ENCODE measurements at places on chromosomes 5 and 9.

DNA sequence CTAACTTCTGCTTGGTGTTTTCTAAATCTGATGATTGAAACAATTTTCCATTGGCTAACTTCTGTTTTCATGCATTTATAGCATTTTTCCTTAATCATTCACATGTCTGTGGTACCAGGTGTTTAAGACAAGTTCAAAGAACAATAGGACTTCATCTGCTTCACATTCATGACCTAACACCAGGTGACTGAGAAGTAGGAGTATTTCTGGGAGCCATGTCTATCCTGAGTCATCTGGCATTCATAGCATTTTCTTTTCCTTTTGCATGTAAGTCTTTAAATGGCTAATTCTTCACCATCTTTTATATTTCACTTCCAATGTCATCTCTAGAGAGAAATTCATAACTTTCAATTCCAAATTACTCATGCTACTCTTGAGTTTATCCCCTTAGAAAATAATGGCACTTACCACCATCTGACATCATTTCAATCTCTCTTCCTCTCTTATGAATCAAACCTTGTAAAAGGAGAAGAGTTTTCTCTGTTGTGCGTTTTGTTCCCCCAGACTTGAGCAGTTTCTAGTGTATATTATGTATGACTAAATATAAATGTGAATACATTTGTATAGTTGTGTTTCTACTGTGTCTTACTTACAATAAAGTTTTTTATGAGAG lies 1196.1 kb upstream of the CDH9 start:
- DNase-seq = no peak

- DNase-seq = no peak
Observed at GRCh38 chr5:2021484-2022176, 138.9 kb upstream of the IRX4 start.

GRCh38 chr9:79357616-79358015 lies 214.1 kb upstream of the TLE4 start:
- DNase-seq = no peak

- DNase-seq = no peak
Observed at GRCh38 chr5:20300110-20300509, 312.1 kb upstream of the CDH18 start.

DNA sequence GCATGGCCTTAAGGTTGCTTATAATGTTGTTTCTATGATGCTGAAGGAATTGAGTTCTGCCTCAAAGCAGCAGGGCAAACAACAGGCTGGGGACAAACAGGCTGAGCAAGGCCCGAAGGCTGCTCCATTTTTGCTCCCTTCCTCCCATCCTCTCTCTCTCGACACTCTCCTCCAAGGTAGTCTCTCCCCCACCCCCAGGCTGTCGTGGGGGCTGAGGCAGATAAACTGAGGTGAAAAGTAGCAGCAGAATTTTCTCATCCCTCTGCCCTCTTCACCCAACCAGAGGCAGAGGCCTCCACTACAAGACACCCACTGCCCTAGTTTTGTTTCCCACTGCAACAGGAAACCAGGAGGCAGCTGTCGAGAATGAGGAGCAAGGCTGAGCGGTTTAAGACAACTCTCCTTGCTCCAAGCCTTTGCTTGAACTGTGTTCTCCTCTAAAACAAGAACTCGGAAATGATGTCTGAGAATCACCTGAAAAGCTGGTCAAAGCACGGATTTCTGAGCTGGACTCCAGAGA lies 13.5 kb upstream of the GNA14 start:
- no peak for DNase-seq

- DNase-seq = no peak
Observed at GRCh38 chr9:134560206-134560605, 81.4 kb upstream of the COL5A1 start.

DNA sequence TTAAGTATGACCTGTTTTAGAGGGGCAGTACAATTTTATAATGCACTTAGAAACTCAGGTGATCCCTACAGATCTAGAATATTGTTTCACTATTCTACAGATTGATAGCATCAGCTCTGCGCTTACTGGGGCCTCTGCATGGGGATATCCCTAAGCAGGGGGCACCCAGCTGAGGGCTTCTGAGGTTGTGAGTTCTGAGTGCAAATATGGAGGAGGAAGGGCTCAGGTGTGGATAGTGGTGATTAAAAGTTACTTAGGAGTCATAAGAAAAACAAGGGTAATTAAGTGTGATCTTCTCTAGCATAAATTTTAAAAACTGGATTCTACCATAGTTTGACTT lies 274.4 kb downstream of the EFNA5 start:
- no peak for DNase-seq

DNA sequence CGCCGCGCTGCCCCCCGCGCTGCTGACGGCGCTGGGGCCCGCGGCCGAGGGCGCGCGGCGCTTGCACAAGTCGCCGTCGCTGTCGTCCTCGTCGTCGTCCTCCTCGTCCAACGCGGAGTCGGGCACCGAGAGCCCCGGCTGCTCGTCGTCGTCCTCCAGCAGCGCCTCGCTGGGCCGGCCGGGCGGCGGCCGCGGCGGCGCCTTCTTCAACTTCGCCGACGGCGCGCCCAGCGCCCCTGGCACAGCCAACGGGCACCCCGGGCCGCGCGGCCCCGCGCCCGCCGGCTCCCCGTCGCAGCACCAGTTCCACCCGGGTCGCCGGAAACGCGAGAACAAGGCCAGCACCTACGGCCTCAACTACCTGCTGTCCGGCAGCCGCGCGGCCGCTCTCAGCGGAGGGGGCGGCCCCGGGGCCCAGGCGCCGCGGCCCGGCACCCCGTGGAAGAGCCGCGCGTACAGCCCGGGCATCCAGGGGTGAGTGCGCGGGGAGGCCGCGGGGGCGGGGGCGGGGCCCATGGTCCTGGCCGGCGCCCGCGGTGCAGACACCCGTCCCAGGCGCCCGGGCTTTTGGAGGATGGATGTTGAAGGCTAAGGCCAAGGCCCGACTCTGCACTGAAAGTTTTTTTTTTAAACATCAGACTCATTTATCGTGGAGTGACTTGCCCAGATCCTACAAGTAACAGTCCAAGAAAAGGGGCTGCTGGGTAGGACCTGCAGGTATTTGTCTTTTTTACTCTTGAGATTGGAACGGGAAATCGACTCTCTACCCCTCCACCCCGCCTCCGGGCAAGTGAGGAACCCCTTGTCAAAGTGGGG lies 1.2 kb downstream of the TENT4A start:
- no peak for DNase-seq

GRCh38 chr9:124489222-124489621 lies 18.0 kb downstream of the NR5A1 start:
- DNase-seq = no peak

- DNase-seq = no peak
Observed at GRCh38 chr9:27117489-27118135, 8.6 kb downstream of the TEK start.

DNA sequence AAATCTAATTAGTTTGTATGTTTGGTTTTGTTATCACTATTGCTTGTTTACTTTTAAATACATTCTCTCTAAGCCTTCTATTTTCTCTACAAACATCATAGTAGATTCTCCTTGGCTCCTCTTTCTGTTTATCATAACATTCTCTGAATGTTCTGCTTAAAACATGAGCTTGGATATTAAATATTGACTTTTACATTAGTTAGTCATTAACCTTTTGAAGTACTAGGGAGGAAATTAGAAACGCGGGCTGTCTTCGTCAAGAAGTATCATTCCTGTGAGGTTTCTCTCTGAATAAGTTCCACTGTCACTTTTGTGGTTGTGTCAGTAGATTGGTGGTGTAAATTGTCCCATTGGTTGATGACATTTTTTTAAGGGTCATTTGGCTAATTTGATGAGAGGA lies 821.5 kb downstream of the EFNA5 start:
- no peak for DNase-seq

GRCh38 chr9:77834898-77835488 lies 186.9 kb upstream of the GNA14 start:
- no peak for DNase-seq

GRCh38 chr9:70405808-70406433 lies 8.5 kb downstream of the KLF9 start:
- no peak for DNase-seq

DNA sequence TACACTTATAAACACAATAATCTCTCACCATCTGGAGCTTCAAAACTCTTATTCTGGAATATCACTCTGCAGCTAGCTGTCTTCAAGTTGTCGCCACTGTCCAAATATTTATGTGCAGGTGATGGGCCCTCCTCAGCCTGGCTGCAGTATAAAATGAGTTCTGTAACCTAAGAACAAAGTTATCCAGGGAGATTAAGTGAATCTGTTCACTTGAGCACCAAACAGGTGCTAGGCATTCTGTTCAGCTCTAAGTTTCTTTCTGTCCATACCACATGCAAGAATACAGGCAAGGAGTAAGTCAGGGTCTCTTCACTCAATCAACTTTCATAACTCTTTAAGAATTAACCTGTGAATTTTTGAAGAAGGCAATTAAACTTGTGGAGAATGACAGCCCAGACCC lies 344.1 kb downstream of the PLK2 start:
- no peak for DNase-seq

DNA sequence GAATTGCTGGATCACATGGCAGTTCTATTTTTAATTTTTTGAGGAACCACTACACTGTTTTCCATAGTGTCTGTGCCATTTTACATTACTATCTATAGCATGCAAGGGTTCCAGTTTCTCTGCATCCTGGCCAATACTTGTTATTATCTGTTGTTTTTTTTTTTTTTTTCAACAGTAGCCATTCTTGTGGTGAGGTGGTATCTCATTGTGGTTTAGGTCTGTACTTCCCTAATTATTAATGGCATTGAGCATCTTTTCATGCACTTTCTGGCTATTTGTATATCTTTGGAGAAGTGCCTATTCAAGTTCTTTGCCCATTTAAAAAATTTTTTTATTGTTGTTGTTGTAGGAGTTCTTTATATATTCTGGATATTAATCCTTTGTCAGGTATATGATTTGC lies 97.7 kb downstream of the GDNF start:
- DNase-seq = no peak

DNA sequence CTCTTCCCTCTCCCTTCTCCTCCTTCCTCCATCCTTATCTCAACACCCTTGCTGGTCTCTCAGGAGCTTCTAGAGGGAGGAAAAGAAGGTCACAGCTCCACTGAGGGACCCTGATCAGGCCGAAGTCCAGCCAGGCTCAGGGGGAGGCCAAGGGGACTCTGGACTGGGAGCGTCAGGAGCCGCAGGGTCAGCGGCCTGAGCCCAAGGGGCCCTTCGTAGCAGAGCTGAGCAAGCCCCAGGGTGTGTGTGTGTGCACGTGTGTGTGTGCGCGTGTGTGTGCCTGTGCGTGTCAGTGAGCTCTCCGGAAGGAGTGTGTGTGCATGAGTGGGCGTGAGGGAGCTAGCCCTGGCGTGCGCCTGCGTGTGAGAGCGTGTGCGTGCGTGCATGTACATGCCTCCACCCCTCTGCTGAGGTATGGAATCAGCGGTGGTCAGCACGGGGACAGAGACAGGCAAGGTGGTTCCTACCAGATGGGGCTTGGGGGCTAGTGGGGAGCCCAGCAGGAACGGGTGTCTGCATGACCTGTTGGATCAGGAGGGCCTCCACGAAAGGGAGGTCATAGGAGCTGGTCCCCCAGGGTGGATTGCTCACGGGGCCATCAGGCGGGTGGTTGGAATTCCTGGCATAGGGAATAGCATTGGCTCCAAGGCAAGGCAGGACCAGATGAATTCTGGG lies 10.0 kb upstream of the AGPAT2 start:
- no peak for DNase-seq

GRCh38 chr5:145791866-145792265 lies 43.3 kb downstream of the PRELID2 start:
- DNase-seq = no peak

- no peak for DNase-seq
Observed at GRCh38 chr9:32359452-32359851, 25.0 kb upstream of the ACO1 start.

DNA sequence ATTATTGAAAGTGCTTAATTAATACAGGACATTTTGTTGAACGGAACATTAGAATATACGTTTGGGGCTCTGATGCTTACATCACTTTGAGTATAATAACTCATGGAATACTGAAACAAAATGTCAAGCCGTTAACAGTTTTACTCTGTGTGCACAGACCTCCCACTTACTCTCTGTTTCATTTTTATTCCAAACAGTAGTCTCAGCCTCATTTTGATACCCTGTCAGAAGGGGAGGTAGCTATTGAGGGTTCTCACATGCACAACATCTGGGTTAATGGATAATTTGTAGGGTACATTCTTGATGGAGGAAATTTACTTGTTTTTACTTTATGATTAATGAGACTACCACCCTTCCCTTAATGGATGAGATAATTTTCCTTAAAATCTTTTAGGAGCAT lies 59.0 kb downstream of the SCAMP1 start:
- no peak for DNase-seq

DNA sequence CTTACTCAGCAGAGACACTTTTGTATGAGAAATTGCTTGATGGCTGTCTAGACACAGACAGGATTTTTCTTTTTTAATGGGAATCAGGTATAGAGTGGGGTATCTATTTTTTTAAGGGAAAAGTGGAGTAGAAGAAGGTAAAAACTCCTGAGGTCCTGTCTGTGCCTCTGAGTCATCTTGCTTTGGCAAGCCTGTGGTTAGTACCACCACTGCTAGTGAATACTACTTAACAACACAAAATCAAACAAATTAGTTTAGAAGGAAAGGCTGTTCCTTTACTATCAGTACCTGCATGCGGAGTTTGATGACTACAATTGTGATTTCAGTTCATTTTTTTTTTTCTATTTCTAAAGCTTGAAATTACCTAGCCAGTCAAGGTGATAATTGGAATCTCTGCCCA lies 150.9 kb upstream of the PPP1R2B start:
- DNase-seq = no peak

Measured in spinal cord (tissue), 10 donors.